Amygdala (tissue), 56 donors: ENCODE measurements at places on chromosomes 16 and 17.

GRCh38 chr17:81192386-81193050, 26.5 kb upstream of the AATK start:
- DNase-seq = no peak

DNA sequence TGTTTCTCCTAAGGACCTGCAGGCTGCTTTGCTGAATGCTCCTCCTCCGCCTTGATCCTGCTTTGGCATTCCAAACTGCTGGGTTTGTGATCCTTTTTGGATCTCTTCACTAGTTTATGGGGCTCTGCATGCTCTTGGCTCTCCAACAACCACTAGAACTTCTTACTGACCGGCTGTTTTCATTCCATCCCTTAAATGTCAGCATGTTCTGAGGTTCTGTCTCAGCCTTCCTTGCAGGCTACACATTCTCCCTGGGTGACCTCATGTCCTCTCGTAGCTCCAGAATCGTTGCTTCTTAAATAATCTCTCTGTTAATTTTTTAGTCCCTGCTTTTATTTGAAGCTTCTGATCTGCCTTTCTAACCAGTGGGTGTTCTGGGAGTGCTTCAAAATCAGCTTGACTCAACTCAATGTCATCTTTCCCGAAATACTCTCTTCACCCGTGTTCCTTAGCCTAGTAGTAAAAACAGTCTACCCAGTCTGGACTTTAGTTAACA, 119.0 kb upstream of the HS3ST2 start:
- no peak for DNase-seq

DNA sequence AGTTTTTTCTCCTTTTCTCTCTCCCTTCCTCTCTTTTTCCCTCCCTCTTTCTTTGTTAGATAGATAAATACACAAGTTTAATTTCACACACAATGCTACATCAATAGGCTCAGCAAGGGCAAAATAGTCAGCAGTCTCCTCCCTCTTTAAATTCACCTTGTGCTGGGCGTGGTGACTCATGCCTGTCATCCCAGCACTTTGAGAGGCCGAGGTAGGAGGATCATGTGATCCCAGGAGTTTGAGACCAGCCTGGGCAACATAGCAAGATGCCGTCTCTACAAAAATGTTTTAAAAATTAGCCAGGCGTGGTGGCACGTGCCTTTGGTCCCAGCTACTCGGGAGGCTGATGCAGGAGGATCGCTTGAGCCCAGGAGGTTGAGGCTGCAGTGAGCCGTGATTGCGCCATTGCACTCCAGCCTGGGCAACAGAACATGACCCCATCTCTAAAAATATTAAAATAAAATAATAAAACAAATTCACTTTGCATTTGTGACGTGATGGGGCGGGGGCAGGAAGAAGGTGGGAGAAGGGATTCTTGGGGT, 27.4 kb downstream of the IL21R start:
- DNase-seq = no peak

DNA sequence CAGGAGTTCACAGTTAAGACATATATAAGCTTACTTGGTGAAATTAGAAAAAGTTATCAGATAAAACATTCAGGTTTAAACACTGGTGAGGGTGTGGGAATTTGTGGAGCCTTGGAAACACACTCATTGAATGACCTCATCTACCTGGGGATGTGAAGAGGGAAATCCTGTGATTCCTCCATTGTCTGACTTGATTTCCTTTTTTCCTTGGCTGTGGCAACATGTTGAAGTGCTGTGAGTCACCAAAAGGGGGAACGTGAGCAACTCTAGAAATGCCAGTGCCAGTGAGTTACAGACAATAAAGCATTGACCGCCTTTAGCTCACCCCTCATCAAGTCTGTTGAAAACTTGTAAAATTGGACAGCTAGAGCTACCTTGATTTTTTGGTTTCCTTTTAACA, 1.8 kb downstream of the HMOX2 start:
- DNase-seq = no peak

DNA sequence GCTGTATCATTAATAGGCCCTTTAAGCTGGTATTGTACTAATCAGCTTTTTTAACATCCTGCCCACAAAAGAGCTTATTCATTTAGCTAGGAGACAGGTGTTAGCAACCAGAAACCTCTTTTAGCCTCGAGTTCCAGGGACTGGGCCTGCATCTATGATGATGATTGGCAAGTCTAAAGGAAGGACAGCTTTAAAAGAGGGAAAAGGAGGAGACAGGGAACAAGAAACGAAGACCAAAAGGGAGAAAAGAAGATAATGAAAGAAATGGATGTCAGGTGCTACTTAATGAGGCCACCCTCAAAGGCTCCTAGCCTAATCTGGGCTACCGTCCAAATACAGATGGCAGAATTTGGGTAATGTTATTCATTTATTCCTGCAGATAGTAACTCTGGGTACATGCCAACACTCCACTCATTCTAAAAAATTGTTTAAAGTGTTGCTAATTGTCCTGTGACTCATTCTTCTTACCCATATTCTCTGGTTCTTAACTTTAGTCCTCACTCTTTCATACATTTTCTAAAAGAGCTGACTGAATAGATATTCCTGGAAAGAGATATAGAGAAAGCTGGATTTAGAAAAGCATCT, 18.7 kb upstream of the RFFL start:
- DNase-seq = no peak

- no peak for DNase-seq
Observed at GRCh38 chr16:88798772-88799455, 4.7 kb upstream of the CDT1 start.
